ENCODE measurements at places on chromosomes 7 and 10. TPM values are rescaled to one million over a fixed set of nuclear protein-coding genes. Genes with fewer than 3 reads are reported as not detected.

PPIA gene
- total RNA-seq, result 1,086 TPM

DOCK1 gene
- 139 TPM for total RNA-seq

XRCC2 gene
- 3.1 TPM for total RNA-seq

NXPH1 gene
- total RNA-seq, result not detected

FRMPD2 gene
- 0.50 TPM for total RNA-seq

Measured in bladder microvascular endothelial cell (primary cell).